Stimulated activated CD4-positive, alpha-beta T cell treated with anti-CD3 and anti-CD28 coated beads, Interleukin-2, amount 100 ng/mL, for 24 hours (primary cell): ENCODE measurements at places on chromosomes 13 and 19.

DNA sequence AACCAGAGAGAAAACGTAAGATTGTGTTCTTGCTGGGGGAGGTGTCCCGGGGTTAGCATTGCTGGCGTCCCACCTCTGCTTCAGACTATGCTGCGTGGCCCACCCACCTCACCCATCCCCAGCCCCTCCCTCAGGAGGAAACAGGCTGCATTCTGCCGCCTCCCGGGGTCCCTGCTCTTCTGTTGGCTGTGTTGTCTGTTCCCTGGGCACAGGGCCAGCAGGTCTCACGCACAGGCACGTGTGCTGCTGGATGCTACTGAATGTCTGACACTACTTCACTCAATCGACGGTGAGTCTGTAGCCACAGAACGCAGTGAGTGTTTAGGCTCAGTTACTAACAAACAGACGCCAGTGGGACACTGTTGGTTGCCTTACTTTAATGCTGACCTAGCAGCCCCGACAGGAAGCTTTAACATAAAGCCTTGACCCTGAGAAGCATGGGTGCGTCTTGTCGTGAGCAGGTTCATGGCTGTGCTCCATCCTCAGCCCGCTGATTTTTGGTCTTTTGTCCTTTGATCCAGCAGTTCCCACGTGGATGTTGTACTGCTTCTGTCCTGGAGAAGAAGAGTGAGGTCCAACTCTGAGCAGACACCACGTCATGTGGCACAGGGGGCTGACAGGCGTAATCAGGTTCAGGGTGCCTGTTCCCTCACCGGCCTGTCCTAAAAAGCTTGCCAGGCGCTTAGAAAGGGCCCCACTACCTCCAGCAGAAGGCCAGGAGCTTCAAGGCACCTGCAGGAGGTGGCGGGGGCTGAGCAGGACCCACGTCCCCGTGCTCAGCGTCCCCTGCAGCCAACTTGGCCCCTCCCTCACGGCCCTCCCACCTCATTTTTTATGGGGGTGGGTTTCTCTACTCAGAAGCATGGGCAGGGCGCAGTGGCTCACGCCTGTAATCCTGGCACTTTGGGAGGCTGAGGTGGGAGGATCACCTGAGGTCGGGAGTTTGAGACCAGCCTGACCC is 26.0 kb downstream of the NAXD start:
- no peak for DNase-seq

DNA sequence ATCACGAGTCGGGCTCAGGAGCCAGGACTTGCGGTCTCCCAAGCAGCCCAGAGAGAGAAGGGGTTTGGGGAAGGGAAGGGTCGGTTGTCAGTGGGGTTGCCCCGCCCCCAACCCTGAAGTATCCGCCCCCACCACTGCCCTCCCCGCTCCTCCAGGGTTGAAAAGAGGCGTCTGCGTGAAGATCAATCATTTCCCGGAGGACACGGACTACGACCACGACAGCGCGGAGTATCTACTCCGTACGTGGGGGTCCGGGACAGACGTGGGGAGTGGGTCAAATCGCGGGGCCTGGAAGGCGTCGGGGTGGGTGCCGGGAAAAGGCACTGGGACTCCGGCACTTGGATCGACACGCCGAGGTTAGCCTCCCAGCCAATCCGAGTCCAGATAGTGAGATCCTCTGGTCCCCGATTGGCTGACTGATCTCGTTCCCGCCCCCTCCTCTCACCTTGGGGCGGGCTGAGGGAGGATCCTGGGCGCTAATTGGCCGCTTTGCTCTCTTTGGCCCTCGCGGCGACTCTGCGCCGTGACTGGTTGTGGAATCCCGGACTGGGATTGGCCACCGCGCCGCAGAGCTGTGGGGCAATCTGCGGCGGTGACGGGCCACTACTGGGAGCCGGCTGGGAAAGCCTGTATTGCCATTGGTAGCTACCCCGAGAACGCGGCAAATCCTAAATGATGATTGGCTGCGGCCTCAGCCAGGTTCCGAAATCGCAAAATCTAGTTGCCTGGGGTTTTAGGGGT is 13.3 kb upstream of the CACNG6 start:
- peak; percentile 47 for DNase-seq

GRCh38 chr19:51479531-51480331 is 1.4 kb downstream of the CEACAM18 start:
- peak; percentile 36 for DNase-seq

DNA sequence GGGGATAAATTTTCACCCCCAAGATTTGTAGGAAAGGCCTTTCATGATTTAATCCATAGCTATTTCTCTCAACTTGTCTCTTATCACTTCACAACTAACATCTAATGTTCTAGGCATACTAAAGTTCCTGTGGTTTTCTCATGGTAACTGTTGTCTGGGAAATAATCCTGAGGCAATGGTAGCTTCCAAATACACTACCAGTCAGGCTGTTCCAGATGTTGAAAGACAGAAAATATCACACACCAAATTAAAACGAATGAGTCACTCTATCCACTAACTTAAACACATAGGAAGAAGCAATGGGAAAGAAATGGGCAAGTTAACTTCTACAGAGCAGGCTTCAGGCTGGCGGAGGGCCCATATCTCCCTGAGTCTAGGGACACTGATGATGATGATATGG is 77.7 kb upstream of the MYO16 start:
- no peak for DNase-seq

DNA sequence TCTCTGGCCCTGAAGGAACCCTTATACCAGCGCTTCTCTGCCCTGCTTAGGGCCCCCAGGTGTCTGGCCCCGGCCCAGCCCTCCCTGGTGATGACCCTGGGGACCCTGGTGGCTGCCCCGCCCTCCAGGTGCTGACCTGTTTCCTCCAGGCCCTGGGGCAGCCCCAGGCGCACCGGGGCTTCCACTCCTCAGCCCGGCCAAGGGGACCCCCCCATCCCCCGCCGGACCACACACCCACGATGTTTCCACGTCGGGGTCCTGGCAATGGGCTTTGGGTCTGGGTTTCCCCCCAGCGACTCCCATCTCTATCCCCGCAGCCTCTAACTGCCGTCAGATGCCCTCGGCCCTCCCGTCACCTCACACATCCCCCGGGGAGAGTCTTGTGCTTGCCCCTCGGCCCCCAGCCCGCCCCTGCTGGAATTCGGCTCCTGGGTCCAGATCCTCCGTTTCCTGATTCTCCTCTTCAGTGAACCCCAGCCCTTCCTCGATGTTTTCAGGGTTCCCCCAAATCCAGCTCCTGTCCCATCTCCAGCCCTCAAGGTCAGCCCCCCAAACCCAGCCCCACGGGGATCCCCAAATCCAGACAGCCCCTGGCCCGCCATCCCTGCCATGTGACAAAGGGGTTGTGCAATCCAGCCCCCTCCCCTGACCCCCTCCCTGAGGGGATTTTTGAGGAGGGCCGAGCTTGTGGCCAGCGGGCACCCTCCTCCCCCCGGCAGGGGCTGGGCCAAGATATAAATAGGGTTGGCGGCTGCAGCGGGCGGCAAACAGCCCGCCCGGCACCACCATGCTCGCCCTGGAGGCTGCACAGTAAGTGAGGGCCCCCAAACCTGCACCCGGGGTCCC is at the start of gene SPIB:
TSS of gene SPIB (plus strand) at position 763 of the 846 bp plus-strand sequence. CDS start at position 788, 25 bp downstream.
- peak; percentile 13 for DNase-seq

DNA sequence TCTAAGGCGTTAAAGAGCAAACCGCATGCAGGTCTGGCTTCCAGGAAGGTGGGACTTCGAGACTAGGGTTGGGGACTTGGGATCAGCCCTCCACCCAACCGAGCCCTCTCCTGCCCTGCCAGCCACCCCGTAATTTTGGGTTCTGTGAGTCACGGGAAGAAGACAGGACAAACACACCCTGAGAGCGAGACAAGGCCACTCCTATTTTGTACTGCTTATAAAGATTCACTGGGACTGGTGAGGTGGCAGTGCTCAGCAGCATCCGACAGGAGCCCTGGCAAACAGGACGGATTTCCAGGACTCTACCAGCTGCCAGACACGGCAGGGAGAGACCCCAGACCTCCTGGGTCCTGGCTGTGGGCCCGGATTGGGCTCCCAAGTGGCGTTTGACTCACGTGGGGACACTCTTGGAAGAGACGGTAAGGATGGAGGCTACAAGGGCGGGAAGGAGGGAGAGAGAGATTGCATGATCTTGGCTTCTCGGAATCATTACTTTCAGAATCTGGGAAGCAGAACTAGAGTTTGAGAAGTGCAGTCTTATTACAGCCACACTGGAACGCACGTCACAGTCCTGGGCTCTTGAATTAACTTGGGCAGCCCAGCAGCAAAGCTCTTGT is at the start of gene C5AR2:
TSS of gene C5AR2 (plus strand) at position 245 of the 617 bp plus-strand sequence. CDS start 8,625 bp downstream, outside the sequence.
- DNase-seq, result no peak
